NCI-H2171 treated with DMSO at 0.1 percent for 48 hours (cell line): ENCODE measurements at places on chromosomes 2 and 18.

GRCh38 chr18:11982981-11983380 is 1.7 kb downstream of the IMPA2 start:
- no peak for DNase-seq

DNA sequence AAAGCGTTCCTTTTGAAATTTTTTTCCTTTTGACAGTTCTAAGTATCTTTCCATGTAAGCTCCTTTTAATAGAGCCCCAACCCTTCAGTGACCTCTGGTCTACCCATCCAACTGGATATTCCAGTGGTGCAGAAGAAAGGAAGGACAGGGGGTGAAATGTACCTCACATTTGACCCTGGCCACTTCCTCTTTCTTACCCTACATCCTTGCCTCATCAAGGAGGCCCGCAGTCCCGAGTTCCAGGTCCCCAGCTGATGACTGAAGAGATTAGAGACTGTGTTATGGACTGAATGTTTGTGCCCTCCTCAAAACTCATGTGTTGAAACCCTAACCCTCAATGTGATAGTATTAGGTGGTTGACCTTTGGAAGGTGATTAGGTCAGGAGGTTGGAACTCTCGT is 158.1 kb downstream of the RBM43 start:
- no peak for DNase-seq

DNA sequence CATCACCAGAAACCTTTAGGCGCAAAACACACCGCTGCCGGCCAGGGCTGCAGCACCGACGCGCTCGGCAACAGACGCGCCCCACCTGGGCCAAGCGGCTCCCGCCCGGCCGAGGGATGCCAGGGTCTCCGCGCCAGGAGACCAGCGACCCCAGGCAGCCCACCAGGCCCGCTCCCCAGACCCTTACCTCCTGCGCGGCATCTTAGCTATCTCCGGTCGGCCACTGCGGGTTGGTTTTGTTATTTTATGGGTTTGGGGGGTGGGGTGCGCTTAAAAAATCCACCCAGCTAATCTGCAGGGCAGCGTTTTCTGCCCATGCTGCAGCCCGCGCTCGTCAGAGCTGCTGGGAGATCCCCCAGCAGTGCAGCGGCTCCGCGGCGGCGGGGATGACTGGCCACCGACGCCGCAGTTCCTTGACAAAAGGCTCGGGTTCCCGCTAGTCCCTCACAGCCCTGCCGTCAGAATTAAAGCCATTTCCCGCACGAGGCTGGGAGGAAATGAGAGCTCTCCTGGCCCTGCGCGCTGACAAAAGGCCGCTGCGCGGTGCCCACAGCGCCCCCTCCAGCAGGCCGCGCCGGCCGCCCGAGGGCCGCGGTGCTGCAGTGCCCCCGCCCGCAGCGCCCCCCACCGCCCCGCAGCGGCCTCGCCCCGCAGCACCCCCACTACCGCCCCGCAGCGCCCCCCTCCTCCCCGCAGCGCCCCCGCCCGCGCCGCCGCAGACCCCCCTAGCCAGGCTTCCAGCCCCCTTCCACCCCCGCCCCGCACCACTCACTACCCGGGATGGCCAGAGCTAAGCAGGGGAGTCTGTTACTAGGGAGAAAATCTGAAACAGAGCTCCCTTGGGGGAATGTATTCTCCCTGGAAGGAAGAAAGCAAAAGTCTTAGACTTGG is at the start of gene ADD2:
TSS of gene ADD2 (minus strand) at position 502 of the 891 bp plus-strand sequence. CDS start 61,792 bp downstream, outside the sequence.
- DNase-seq, result peak; percentile 62

DNA sequence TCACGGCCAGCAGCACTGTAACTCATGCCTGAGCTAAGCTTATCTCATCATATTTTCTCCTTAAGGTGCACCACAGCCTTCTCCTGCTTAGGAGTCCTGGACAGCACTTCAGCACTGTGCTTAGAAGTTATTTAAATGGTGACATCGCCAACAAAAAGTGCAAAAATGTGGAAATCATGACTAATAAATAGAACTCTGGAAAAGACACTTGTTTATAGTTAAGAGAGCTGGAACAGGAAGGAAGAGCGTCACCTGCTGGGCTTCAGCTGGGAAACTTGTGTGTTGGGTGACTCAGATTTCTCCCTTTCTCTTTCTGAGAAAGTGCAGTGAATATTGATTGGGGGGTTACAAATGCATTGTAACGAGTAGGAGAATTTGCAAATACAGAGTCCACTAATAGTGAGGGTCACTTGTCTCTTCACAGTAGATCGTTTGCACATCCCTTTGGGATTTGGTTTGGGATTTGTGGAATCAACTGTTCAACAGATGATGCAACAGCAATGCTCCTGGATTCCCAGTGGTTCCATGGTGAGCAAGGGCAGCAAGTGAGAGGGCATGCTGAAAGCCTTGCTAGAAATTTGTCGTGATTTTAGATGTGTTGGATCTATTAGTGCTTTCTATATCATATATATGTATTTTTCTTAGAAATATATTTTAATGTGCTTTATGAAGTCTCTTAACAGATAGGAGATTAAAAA is 84.2 kb downstream of the DOK6 start:
- DNase-seq, result no peak

- DNase-seq, result no peak
Observed at GRCh38 chr2:182715121-182715891, 751 bp upstream of the DNAJC10 start.

DNA sequence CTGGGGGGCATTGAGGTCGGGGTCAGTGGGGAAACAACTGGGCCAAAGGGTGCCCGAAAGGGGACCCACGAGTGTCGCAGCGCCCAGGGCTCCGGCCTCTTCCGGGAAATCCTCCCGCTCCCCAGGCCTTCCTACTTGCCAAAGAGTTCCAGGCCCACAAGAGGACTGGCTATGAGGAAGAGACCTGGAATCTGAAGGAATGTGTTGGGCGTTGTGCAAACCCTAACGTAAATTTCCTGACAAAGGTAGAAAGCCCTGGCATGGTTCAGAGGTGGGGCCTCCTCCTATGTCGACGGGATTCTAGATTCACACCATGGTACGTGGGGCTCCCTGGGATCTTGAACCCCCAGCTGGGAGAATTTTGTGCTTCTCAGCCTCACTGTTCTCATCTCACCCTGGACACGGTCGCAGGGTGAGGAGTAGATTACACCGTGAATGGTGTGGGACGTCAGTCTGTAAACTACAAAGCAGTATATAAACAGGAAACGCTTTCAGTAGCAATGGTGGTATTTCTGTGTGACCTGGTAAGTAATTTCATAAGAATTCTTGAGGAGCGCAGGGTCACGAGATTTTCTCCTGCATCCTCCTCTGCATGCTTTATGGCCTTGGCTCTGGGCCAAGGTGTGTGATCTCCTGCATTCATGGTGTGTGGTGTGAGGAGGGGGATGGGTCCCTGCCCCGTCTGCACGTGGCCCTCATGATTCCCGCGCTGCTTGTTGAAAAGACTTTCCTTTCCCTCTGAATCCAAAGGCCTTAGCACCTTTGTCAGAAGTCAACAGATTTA is 868 bp downstream of the HSBP1L1 start:
- peak; percentile 17 for DNase-seq

- DNase-seq, result no peak
Observed at GRCh38 chr2:170206805-170207407, 29.0 kb downstream of the MYO3B start.

GRCh38 chr2:36267194-36267593 is 88.4 kb upstream of the CRIM1 start:
- DNase-seq, result no peak

GRCh38 chr2:182717816-182718215 is 1.8 kb downstream of the DNAJC10 start:
- no peak for DNase-seq

DNA sequence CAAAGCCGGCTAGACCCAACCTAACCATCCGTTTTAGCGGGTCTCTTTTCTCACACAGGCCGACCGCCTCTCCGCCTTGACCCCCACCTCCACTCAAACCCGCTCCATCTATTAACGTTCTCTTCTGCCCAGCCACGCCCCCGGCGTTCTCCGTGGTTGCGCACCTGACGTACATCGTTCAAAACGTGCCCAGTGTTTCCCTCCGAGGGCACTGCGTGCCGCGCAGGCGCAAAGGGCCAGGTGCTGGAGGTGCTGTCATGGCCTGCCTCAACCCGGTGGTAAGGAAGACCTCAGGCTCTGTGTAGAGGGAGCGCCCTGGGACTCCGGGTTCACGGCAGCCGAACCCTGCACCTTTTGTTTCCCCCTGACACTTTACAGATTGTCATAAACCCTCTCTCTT is at the start of gene GTF2A1L:
TSS of gene GTF2A1L (plus strand) at position 239 of the 400 bp plus-strand sequence. CDS start at position 258, 19 bp downstream.
- DNase-seq, result no peak

GRCh38 chr18:29096079-29096770 is 919.3 kb upstream of the CDH2 start:
- DNase-seq, result no peak

DNA sequence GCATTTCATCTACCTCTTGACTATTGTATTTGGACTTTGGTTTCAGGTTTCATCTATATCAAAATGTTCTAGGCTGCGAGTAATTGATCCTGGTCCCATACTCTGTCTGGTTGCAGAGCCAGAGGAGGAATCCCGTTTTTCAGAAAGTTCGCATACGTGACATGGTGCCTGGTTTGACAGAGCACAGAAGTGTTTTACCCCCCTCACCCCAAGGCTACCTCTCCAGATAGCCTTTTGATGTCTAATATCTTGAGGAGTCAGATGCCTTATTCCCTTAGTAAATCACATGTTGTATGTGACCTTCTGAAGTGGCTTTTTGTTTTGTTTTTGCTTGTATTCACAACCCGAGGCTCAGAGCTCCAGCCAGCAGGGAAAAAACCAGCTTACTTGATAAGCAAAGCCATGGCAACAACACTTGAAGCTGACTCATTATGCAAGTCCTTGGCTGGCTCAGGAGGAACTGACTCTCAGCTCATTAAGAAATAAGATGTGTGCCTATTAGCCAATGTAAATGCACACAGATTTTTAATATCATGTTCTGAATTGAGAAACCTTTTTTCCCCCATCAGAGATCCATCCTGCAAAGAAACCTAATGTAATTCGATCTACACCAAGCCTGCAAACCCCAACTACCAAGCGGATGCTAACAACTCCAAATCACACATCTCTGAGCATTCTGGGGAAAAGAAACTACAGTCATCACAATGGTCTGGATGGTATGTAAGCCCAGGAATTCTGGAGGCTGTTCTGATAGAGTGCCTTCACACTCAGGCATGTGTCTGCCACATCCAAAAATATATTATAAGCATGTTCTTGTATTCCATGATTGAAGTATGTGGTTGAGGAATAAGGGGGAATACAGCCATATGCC is 41.4 kb downstream of the OXER1 start:
- peak; percentile 40 for DNase-seq

DNA sequence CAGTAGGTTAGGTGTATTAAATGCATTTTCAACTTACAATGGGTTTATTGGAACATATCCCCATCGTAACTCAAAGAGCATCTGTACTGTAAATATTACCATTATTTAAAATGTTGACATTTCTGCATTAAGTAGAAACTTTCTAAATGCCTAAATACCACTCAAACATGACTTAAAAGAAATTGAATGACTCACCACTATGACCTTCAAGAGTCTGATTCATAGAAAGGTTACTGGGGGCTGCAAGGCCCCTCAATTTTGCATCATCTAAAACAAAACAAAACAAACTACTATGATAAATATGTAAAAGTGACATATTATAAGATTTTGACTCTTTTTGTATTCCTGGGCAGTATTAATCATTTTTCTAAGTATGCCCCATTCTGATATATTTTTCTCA is 7.6 kb downstream of the WDR35 start:
- DNase-seq, result no peak

GRCh38 chr18:12699747-12700146 is 2.8 kb downstream of the CEP76 start:
- no peak for DNase-seq

GRCh38 chr18:61998957-61999356 is 106.2 kb upstream of the RNF152 start:
- DNase-seq, result no peak

DNA sequence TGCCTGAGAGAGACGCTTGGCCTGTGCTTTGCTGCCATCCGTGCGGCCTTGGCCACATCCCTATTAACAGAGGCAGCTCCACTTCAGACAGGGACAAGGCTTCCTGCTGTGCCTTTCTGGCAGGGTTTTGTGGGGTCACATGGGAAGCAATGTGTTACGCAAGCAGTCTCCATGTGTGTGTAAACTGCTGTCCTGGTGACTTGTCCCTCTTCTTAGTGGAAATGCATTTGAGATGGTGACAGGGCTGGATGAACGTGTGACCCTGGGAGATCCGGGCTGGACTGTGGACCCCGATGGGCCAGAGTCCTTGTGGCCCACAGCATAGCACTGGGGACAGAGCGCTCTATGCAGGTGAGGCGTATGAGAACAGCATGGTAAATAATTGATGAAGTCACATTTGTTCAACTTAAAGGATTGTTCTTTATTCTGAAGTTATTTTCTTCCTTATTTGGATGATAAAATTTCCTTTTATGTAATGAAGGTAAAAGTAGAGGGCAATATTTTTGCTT is 23.2 kb downstream of the ASB1 start:
- no peak for DNase-seq

DNA sequence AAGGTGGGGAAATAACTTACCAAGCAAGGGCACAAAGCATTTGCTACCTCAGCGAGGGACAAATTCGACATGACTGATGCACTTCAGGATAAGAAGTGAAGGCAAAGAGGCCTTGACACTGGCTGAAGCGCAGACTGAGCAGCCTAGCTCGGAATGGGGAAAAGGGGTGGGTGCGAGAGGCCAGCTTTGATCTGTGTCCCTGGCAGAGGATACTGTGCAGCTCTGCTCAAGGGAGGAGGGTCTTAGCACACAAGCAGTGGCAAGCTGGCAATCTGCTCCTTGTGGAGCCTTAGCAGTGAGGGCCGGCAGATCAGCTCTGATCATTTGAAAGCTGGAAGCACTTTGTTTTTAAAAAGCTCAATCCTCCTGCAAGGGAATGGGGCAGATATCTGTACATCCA is 222.3 kb downstream of the ZBTB7C start:
- no peak for DNase-seq

GRCh38 chr2:232336241-232336736 is 42.3 kb upstream of the ALPP start:
- no peak for DNase-seq
